ENCODE measurements at places on chromosomes 6 and 20.

DNA sequence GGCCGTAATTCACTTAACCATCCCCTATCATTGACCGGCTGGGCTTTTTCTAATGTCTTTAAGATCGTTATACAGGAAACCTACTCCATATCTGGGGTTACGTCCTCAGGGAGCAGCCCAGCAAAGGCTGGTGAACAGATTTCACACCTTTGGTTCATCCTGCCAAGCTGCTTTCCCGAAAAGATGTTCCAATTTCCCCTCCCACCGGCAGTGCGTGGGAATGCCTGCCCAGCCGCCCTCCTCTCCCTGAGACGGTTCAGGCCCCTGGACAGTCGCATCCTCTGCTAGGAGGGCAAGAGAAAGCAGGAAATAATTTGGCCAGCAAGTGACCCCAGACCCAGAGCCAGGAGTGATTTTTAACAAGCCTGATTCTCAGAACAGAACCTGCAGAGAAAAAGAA lies 16.3 kb downstream of the SIRPA start:
- ATAC-seq: no peak

DNA sequence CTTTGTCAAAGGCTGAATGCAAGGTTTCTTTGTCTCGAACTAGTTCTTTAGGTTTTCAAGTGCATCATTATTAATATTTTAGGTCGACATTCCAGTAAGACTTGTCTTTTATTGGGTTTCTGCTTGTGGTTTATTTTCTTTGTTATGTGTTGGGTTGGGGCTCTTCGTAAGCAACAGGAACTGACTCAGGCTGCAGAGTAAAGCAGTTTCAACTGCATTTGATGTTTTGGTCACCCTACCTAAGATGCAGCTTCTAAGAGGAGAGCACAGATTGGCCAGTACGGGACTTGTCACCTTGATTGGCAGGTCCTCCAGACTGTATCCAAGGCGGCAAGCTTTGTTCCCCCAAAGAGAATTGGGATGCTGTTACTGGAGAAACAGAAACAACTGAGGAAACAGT lies 149.5 kb upstream of the SULF2 start:
- no peak for ATAC-seq

DNA sequence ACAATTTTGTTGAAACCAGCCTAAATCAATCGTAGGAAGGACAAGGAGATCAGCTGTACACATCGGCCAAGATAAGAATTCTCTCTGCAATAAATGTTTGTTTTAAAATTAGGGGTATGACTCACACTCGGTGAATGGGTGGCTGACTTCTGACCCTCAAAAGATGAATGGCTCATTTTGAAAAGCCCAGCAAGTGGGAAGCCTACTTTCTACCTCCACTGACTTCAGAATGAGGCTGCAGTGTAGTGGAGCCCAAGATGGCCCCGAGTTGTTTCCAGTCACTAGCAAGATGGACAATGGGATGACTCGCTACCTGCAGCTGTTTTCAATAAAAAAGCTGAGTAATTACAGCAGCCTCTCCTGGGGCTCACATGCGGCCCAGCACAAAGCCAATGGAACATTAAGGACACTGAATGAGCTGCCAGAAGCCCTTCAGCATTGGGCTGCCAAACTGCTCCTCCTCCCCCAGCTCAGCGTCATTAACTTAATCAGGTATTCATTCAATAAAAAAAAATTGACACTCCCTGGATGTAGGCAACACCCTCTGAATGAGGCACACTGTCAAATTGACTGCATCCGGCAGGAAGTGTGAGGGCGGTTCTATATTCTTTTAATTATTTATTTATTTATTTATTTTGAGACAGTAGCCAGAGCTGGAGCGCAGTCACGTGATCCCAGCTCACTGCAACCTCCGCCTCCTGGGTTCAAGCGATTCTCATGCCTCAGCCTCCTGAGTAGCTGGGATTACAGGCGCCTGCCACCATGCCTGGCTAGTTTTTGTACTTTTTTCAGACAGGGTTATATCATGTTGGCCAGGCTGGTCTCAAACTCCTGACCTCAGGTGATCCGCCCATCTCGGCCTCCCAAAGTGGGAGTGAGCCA lies 107.3 kb downstream of the GMPR start:
- no peak for ATAC-seq

GRCh38 chr6:100664274-100665040 lies 199.7 kb upstream of the SIM1 start:
- ATAC-seq: no peak

DNA sequence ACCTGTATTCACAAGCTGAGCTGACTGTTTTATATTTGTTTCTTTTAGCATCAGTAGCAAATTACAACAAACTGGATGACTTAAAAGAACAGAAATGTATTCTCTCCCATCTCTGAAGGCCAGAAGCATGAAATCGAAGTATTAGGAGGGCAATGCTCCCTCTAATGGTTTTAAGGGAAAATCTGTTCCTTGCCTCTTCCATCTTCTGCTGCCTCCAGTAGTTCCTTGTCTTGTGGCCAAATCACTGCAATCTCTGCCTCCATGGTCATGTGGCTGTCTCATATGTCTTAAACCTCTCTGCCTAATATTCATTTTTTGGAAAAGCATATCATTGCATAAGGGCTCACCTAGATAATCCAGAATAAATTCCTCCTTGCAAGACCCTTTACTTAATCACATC lies 25.2 kb upstream of the ASCC3 start:
- ATAC-seq: no peak

GRCh38 chr6:132812255-132812732 lies 2.1 kb upstream of the RPS12 start:
- ATAC-seq: no peak

DNA sequence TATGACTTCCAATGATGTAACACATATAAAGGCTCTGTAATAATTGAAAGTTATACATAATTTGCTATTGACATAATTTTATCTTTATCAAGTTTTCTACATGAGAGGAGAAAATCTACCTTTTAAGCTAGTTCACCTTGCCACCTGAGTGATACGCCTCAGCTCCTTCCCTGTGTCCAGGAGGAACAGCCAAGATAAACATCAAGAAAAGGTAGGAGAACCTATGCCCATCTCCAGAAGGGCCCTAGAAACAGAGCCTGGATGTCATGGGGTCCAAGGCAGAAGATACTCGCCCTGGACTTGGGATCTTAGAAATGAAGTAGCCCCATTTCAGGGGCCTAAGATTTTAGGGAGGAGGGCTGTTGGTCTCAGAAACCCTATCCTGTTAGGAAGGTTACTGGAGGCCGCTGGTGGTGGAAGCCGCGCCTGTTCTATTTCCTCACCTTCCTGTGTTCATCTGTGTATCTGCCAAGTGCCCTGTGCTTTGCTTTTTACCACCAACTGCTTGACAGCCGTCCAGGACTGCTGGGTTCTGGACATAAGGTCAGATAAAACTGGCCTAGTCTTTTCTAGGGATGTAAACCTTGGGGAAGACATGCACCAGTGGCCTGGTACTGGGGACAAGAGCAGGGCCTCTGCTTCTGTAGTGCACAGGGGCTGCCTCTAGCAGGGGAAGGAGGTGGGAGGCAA lies 178.5 kb downstream of the ARID1B start:
- no peak for ATAC-seq

DNA sequence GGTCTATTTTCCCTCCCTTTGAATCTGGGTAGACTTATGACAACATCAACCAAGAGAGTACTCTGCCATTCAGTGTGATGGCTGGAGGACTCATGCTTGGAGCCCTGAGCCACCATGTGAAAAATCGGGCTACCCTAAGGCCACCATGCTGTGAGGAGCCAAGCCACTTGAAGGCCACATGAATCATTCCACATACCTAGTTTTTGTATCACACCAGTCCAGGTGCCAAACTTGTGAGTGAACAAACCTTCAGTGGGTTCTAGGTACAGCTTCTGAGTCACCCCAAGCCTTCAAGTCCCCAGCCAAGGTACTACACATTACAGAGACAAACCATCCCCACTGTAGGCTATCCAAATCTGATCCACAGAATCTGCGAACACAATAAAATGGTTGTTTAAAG lies 37.4 kb upstream of the E2F3 start:
- peak; percentile 44 for ATAC-seq

DNA sequence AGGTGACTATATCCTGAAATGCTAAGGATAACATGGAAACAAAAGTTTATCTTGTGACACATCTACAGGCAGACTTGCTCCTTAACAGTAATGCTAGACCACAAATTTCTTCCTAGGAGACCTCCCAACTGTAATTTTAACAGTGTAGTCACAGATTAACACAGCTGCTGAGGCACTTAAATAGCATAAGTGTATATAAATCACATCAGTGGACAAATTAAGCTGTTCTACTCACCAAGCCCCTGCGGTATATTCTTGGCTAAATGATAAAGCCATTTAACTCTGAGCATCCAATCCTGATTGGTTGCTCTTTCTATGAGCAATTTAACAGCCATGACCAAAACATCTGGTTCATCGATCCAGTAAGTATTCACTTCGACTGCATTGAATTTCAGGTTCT lies 73.3 kb upstream of the LYRM2 start:
- ATAC-seq: no peak

DNA sequence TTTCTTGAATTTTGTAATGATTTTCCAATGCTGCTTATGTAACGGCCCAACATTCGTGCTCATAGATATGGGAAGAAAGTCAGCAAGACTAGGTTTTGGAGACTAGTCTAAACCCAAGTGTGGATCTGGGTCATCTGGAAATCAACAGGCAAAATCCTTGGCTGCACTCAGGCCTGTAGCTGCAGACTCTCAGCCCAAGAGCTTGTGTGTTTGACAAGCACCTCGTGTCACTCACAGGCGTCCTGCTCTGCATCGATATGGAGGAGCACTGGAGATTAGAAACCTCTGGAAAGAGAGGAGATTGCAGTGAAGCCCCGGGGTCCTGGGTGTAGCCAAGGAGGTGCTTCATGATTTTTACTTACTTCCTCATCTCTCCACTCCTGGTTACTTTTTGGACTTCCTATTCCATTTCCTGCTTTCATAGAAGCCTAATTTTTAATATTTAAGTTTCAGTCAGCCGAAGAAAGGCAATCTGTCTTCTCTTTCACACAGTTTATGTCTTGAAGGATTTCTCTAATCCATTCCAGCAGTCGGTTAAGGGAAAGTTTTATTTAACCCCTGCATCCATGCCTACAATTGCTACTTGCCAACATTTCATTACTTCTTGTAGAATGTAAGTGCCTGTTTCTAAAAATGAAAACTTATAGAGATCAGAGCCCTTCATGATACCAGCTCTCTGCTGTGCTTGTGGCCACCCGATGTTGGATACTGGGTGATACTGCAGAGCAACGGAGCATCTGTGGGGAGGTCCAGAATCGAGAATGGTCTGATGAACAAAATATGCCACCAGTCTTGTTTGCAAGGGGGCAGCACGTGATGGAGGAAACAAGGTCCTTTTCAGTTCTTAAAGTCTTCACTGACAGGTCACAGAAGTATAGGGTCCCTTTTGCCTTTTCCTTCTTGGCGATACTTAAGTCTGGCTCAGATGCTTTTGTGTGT lies 296.3 kb downstream of the QKI start:
- ATAC-seq: no peak

GRCh38 chr6:45728674-45729073 lies 287.0 kb downstream of the CLIC5 start:
- no peak for ATAC-seq

- ATAC-seq: no peak
Measured at GRCh38 chr20:35669221-35669620, 4.5 kb upstream of the CPNE1 start.

- no peak for ATAC-seq
Measured at GRCh38 chr6:76351275-76351674, 278.8 kb upstream of the IMPG1 start.

- ATAC-seq: no peak
Measured at GRCh38 chr20:59811681-59812171, 121.7 kb downstream of the SYCP2 start.

DNA sequence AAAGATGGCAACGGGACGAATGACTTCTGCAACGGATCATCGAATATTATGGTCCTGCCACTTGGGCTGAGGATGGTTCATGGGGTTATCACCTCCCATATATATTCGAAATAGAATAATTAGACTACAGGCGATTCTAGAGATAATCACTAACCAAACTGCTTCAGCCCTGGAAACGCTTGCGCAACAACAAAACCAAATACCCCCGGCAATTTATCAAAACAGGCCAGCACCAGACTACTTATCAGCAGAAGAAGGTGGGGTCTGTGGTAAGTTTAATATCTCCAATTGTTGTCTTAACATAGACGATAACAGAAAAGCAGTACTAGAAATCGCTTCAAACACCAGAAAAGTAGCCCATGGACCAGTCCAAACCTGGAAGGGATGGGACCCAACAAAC lies 31.0 kb upstream of the ULBP3 start:
- no peak for ATAC-seq

DNA sequence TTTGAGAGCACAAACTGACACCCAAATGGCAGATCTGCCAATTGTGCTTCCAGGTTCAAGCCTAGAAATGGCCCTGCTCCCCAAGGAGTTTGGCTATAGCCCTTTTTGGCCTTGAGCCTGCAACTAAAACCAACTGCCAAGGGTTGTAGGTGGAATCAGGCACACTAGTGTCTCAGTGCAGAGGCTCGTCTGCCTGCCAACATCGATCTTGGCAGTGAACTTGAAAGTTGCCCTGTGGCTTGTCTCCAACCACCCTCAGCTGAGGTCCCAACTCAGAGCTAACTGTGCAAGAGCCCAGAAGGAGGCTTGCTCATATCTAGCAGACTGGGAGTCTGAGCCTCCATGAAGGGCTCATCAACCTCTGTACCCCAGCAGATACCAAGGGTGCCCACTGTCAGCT lies 92.7 kb upstream of the GLP1R start:
- ATAC-seq: no peak

- no peak for ATAC-seq
Measured at GRCh38 chr20:36181934-36182603, 27.5 kb downstream of the EPB41L1 start.

DNA sequence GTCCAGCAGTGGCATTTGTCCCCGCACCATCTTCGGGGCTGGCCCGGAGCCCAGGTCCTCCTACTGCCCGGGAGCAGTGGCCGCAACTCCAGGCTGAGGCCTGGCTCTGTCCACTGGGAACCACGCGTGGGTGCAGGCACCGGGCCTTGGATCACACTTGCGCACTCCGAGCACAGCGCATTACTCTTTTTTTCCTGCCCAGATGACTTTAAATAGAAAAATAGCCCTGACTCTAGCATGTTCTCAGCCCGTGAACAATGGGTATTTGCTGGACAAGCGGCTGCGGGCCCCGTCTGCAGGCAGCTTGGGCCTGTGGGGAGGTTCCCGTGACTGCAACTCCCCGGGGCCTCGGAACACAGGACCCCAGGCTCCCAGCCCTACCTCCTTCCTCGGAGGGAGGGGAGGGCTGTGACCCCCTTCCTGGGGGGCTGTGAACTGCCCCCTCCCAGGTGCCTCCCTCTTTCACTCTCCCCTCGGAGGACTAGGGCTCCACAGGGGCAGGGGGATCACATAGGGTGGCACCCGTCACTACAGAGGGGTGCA lies 162.2 kb downstream of the TBXT start:
- no peak for ATAC-seq

Data from activated CD4-positive, CD25-positive, alpha-beta regulatory T cell treated with anti-CD3 and anti-CD28 coated beads, Interleukin-2, amount 50 U/mL, for 24 hours (primary cell).